ENCODE measurements at places on chromosomes 5 and 9.

GRCh38 chr5:133952729-133953567, 15.5 kb downstream of the C5orf15 start:
- no peak for DNase-seq

DNA sequence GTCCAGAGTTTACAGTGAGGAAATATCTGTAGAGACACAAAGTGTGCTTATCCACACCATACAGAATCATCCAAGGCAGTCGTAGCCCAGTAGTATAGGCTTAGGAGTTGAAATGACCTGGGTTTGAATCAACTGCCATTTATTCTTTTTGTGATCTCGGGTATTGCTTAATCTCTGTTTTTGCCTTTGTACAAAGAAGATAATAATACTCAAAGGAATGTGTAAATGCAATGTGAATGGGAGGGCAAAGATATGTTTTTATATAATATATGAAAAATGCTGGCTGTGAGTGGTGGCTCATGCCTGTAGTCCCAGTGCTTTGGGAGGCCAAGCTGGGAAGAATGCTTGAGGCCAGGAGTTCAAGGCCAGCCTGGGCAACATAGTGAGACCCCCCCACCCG, 141.1 kb downstream of the SPATA31D1 start:
- DNase-seq = no peak

DNA sequence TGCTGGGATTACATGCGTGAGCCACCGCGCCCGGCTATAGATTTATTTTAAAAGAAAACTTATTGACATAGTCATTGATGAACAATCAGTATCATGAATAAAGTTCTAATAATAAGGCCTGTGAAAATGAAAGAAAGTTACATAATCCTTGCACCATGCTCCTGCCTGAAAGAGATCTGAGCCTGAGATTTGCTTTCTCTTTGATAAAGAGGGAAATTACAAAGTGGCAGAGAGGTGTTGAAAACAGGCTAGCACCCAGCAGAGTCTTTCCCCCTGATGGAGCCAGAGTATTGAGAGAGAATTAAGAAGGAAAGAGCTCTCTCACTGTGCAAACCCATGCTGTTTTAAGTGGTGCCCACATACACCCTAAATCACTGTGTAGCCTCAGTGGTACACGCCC, 37.2 kb downstream of the SLC6A7 start:
- no peak for DNase-seq

- no peak for DNase-seq
Observed at GRCh38 chr9:136928591-136928990, 15.9 kb downstream of the FBXW5 start.

GRCh38 chr9:95719354-95719753, 156.1 kb upstream of the ERCC6L2 start:
- no peak for DNase-seq

- no peak for DNase-seq
Observed at GRCh38 chr5:55873234-55873633, 22.1 kb downstream of the IL31RA start.

DNA sequence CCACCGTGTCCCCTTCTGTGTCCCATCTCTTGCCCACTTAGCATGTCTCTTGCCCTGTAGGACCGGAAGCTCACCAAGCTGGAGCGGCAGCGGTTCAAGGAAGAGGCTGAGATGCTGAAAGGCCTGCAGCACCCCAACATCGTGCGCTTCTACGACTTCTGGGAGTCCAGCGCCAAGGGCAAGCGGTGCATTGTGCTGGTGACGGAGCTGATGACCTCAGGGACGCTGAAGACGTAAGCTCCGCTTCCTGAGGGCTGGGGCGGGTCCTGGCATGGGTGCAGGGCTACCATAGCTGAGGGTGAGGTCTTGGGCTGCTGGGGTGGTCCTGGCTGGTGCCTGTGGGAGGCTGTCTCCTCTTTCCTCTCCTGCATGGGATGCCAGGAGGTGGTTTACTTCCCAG, 45.7 kb downstream of the WNK2 start:
- DNase-seq = no peak

GRCh38 chr5:90645024-90645610, 86.5 kb downstream of the ADGRV1 start:
- no peak for DNase-seq

DNA sequence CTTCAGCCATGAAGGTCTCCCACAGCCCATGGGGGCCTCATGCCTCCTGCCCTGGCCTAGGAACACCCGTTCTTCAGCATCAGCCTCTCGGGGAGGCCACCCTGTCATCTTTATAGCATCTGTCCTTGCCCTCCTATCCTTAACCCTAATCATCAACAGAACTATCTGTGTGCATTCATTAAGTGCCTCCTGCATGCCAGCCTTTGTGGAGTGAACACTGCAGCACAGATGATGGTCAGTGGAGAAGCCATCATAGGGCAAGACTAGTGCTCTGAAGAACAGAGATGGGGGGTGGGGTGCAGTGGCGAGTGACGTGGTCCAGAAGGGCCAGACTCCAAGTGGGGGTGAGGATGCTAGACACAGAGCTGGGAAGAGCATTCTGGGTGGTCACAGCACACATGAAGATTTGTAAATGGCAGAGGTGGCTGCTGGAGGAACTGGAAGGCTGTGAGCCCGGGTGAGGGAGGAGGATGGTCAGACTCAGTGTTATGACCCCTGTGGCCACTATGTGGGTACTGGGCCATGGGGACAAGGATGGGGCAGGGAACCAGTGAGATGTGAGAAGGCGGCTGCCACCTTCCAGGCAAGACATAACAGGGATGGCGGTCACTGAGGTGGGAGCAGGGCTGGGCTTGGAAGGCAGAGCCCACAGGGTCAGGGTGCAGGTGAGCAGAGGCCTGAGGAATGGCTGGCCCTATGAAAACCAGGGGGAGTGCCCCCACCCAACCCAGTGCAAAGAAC, 3.6 kb upstream of the CARD19 start:
- DNase-seq = no peak

- DNase-seq = no peak
Observed at GRCh38 chr9:32877639-32878217, 94.4 kb downstream of the TMEM215 start.

DNA sequence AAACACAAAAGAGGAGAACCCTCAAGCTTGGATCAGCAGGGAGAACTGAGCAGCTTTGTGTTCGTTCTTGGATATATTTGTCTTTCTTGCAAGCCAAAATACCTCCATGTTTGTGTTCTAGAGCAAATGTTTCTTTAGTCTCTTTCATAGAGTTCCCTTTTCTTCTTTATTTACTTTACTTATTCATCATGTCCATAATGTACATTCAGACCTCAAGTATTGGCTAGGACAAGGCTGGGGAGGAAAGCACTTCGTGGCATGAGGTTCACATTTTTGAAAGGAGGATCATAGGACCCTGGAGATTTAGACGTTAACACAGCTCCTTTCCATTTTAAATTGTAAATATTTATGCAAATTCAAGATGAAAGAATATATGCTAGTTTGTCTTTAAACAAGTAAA, 590.2 kb upstream of the MEF2C start:
- DNase-seq = no peak

DNA sequence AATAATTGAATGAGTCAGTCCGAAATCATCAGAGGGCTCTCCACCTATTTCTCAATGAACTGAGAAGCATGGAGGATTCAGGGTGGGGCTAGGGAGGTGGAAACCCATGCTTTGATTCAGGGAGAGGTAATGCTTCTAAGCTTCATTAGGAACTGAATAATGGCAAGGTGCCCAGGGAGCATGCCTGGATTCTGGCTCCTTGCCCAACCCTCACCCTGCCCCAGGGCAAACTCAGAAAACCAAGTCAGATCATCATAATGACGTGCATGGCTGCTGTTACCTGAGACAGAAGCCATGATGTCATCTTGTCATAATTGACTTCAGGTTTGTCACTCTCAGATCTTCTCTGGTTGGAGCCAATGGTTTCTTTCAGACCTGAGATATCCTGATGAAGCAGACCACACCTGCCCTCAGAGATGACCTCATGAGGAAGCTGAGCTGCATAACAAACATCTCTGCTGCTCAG, 199.6 kb downstream of the SYK start:
- DNase-seq = no peak

GRCh38 chr9:128162215-128163026, 2.4 kb downstream of the BBLN start:
- DNase-seq = no peak

DNA sequence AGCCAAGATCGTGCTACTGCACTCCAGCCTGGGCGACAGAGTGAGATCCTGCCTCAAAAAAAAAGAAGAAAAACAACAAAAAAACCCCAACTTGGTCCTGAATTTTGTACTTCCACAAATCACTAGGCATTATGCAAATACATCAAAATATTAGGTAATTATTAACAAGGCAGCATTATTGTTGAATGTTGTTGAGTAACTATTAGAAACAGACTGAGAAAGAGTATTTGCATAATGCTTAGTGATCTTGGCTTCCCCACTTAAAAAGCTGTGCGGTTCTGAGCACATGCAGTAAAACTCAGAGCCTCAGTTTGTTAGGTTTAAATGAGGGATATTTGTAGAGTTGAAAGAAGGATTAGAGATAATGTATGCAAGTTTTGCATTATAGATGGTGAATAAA, 64.2 kb downstream of the SCAMP1 start:
- no peak for DNase-seq

- DNase-seq = no peak
Observed at GRCh38 chr9:99411479-99412115, 189.5 kb downstream of the SEC61B start.

GRCh38 chr9:114919611-114920010, 10.8 kb downstream of the TNFSF8 start:
- DNase-seq = no peak

- no peak for DNase-seq
Observed at GRCh38 chr9:114105236-114105635, 6.1 kb upstream of the KIF12 start.

GRCh38 chr9:106286249-106286648, 576.7 kb upstream of the ZNF462 start:
- DNase-seq = no peak

- DNase-seq = no peak
Observed at GRCh38 chr9:90868555-90868954, 66.9 kb downstream of the SYK start.

GRCh38 chr9:126613651-126614050, at the start of gene LMX1B:
TSS of gene LMX1B (plus strand) at chr9:126613928. CDS start at chr9:126614450, 522 bp downstream.
- no peak for DNase-seq

DNA sequence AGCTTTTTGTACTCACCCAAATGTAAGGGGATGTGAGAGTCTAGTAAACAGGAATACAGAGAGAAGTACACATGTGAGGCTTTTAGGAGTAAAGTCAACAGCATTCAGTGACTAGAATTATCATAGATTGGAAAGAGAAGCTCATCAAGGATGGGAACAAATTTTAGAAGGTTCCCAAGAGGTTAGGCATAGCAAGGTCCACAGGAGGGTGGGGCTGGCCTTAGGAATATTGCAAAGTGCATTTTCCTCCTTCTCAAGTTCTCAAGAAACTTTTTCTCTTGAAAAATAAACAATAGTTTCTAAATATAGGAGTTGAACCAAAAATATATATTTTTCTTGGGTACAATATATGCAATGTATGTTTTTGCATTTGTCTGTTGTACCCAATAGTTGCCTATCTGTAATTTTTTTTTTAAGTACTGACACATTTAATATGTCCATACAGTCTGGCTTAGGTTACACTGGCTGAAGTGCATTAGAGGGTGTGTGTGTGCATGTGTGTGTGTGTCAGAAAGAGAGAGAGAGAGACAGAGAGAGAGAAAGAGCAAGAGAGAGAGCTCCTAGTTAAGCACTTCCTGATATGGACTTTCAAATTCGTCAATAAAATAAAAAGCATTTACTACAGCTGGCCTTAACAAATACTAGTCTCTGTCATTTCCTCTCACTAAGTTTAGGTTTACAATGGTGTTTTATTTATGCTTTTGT, 62.2 kb downstream of the SNX18 start:
- DNase-seq = no peak

- DNase-seq = no peak
Observed at GRCh38 chr9:91362051-91362611, 413 bp upstream of the AUH start.

DNA sequence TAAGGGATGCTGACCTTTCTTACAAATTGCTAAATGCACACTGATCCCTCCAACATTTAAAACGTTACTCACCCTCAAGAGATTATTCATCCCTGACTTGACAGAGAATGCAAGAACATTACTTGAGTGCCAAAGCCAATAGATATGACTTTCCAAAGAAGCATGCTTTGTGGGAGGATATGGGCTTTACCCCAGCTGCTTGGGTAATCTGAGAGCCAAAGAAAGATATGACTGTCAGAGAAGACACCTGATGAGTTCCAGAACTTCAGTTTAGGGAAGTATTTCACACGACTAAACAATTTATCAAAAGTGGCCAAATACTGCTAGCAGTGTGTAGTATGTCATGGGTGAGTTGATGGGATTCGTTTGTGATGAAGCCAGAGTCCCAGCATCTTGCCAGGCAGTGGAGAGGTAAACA, 7.4 kb upstream of the SPDL1 start:
- DNase-seq = no peak

- no peak for DNase-seq
Observed at GRCh38 chr5:172584638-172585037, 56.4 kb upstream of the NEURL1B start.

DNA sequence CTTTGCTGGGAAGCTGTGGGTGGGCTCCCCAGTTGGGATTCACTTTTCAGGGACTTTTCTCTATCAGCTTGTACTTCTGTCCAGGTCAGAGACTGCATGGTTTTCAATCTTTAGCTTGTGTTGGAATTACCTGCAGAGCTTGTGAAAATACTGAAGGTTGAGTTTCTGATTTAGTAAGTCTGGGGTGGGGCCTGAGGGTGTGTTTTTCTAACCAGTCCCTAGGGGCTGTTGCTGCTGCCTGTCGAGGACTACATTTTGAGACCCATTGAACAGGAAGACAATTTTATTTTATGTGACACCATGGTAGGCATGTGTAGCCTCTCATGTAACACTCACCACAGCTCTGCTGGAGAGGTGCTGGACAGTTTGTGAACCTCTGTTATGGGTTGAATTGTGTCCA, 14.7 kb upstream of the MLANA start:
- DNase-seq = no peak

DNA sequence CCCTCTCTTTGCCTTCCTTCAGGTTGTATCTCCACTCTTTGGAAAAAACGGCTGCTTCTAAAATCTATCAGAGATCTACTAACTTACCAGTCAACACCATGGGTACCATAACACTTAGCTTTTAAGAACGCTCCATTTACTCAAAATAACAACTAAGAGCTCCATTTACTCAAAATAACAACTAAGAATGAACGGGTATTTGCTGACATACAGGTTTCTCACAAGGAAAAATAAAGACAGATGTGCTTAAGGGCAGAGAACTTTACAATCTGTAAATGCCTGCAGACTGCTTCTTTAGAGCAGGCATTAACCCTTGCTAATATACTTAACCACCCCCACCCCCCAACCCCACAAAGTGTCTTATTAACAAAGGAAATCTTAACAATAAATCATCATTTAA, 2.8 kb downstream of the UBAP2 start:
- DNase-seq = no peak

DNA sequence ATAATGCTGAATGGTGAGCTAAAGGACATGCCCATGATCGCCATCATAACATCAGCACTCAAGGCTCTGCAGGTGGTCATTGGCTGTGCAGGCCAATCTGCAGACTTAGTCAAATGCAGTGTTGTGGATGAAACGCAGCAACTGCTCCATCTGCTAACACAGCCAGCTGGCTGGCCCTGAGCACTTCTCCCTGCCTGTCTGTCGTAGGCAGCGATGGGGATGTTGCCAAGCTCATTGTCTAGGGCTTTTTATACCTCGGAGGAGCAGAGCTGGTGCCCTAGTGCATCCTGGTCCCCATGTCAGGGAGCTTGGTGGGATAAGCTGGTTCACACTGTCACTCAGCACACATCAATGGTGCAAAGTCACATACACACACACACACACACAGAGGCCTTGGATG, 189.4 kb downstream of the TENT4A start:
- no peak for DNase-seq

- no peak for DNase-seq
Observed at GRCh38 chr5:144583541-144584449, 413.1 kb downstream of the KCTD16 start.

All from CD4-positive, alpha-beta T cell treated with Interleukin-10 for 1 hour (primary cell).